ENCODE measurements at places on chromosomes 11 and 22. TPM values are rescaled to one million over a fixed set of nuclear protein-coding genes. Genes with fewer than 3 reads are reported as not detected.
A peak's percentile ranks its signal among the peaks of the same experiment; 100 is the strongest.

- DNase-seq = no peak
These were observed 66.2 kb upstream of the TCF20 start for GRCh38 chr22:42336527-42337227.

- DNase-seq = peak; percentile 30
These were observed 23.3 kb downstream of the PIWIL4 start for GRCh38 chr11:94590352-94591041.

DNA sequence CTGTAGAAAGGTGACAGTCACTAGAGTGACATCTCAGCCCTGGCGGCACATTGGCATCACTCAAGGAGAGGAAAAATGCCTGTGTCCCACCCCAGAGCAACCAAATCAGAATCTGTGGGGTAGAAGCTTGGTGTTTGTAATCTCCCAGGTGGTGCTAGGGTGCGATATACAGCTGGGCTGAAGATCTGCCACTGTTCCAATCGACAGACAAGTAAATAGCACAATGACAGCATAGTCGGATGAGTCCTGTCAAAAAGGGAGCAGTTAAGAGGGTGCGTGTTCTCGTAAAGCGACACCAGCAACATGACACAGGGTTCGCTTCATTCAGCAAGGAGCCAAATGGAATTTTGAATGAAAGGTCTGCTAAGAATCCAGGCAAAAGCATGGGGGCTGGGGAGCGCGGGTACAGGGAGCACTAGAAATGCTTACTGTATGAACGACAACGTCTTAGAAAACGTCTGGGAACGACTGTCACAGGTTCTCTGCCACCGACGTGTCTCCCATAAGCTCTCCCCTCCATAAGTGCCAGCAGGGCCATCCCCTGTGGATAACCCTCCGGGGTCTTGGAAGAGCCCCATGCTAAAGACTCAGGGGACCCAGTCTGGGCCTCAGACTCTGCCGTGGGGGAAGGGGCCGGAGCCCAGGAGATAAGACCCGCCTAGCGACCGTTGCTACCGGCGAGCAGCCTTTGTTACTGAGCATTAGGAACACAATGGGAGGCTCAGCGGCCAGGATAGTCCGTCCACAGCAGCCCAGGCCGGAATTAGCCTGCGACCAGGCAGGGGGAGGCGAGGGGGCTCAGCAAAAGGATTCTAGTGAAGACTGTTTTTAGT, 20.8 kb downstream of the ADA2 start:
- peak; percentile 74 for DNase-seq

GRCh38 chr11:47259232-47259977, 1.6 kb downstream of the NR1H3 start:
- DNase-seq = peak; percentile 40

DNA sequence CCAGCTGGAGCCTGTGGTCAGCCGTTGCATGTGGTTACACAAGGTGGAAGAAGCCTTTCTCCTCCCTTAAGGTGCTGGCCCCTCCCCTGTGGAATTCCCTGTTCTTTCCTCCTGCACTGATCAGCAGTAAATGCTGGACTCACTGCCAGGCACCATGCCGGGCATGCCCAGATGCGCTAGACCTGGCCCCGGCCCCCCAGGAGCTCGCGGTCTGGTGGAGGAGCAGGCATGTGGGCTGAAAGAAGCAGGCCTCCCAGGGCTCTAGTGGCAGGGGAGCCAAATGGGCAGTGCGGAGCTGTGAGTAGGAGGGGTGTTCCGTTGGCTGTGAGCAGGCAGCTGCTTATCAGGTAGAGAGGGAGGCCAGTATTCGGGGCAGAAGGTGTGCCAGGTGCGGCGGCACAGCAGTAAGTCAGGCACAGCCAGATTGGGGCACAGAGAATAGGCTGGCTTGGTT, 10.2 kb downstream of the DGKZ start:
- no peak for DNase-seq

The IFITM1 gene
- total RNA-seq = 53.3 TPM

- no peak for DNase-seq
These were observed 166.2 kb downstream of the LDLRAD3 start for GRCh38 chr11:36109850-36110606.

- DNase-seq = no peak
These were observed 43.6 kb upstream of the FIBIN start for GRCh38 chr11:26950260-26950719.

DNA sequence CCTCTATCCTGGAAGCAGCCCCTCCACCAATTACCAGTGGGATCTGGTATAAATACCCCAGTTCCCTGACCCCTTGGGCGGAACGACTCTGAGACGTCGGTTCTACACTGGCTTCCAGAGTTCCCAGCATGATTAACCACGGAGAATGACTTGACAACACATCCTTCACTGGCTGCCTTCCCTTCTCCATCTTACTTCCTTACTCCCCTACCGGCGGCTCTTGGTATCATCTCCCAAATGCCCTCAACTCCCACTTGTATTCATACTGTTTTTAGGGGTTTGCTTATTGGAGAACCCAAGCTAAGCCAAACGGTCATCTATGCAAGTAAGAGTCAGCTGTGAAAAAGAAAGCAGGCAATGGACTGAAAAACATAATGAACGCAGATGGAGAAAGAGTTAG, 56.1 kb downstream of the APOL3 start:
- DNase-seq = no peak

GRCh38 chr11:3893311-3893710, 37.8 kb downstream of the STIM1 start:
- DNase-seq = no peak

The IFITM10 gene
- total RNA-seq = 0.40 TPM

DNA sequence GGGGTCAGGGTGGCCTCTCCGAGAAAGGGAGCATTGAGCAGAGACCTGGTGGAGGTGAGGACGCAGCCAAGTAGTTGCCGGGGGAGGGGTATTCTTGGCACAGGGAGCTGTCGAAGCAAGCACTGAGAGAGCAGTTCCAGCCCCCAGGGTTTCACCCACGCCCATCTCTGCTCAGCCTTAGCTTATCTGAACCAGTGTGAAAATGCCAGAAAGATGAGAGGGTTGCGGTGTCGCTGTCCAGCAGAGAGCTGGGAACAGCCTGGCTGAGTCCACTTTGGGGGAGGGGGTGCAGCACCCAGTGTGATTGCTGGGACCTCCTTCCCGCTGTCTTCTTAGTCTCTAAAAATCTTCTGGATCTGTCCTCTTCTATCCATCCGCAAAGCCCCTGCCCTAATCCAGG, 123.3 kb upstream of the TBCEL start:
- peak; percentile 63 for DNase-seq

GRCh38 chr11:113161711-113162591, 152.4 kb upstream of the TTC12 start:
- DNase-seq = peak; percentile 82

The HSPB2 gene
- 4.8 TPM for total RNA-seq

GRCh38 chr11:132072858-132073211, 702.4 kb downstream of the NTM start:
- DNase-seq = no peak

DNA sequence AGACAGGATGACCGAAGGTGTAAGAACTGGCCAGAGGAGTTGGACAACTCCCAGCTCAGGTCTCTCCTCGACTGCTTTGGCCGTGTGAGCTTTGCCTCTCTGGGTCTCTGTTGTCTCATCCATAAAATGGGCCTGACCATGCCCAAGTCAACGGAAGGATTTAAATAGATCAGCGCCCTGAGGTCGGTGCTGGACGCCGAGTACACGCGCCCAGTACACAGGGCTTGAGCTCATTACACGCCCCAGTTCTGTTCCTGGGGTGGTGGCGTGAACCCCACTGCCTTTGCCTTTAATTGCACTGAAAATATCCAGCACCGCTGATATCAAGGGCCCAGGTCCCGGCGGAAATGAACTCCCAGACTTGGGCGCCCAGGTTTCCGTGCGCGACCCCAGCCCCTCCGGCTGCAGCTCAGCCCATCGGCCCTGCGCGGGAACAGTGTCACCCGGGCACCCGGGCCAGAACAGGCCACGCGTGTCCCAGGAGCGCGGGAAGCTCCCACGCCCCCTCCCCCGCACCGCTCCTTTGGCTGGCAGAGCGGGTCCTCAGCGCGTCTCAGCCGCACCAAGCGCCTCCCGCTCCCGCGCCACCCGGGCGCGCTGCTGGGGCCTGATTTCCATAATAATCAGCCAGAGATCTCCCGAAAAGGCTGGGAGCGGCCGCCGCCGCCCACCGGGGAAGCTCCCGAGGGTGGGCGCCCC, 42.2 kb downstream of the CYTH4 start:
- no peak for DNase-seq

GRCh38 chr11:86068138-86068871, 579 bp downstream of the PICALM start:
- DNase-seq = peak; percentile 62

GRCh38 chr11:87942786-87943185, 232.5 kb downstream of the RAB38 start:
- peak; percentile 65 for DNase-seq

The FAM181B gene
- total RNA-seq = 0.21 TPM

DNA sequence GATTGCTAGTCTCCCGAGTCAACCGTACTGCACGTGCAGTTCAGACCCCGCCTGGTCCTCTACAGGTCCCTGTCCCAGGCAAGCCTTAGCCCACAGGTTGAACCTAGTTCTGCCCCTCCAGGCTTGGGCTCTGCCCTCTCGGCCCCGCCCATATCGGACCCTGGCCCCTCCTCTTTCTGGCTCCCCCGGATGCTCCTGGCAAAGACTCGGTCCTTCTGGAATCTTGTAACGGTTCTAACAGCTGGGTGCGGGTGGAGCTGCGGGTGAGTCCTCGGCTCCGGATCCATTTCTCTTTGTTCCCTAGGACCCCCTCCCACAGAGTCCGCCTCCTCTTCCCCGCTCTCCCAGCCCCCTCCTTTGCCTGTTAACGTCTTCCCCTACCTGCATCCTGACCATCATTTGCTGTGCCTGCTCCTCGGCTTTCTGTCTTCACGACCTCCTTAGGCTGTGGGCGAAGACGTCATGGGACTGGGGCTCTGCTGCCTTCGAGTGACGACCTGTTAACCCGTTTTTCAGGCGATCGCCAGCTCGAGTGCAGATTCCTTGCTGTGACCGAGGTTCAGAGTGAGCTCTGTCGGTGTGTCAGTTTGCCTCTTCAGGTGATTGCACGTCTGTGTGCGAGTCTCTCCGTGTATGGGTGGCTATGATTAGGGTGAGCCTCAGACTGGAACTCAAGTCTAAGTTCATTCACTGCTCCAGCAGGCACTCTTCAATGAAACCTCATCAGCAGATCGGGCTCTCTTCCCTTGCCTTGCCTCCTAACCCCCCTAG, at the start of gene DNHD1:
TSS of gene DNHD1 (plus strand) at position 212 of the 771 bp plus-strand sequence. CDS start 936 bp downstream, outside the sequence.
- peak; percentile 71 for DNase-seq

The FXYD2 gene
- 6.9 TPM for total RNA-seq

DNA sequence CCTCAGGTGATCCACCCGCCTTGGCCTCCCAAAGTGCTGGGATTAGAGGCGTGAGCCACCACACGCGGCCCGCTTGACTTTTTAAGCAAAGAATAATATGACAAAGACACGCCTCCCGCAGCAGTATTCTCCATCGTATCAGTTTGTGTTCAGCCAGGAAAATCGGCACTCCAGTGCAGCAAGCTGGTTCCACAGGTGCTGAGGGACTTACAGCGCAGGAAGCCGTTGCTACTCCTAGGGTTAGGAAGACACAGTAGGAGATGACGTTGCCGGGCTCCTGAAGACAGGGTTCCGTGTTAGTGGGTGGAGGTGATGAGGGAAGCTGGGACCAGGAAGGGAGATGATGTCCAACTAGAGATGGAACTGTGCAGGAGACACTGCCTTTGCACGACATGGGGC, 65.8 kb upstream of the CECR2 start:
- DNase-seq = no peak

The TNRC6B gene
- 70.4 TPM for total RNA-seq

DNA sequence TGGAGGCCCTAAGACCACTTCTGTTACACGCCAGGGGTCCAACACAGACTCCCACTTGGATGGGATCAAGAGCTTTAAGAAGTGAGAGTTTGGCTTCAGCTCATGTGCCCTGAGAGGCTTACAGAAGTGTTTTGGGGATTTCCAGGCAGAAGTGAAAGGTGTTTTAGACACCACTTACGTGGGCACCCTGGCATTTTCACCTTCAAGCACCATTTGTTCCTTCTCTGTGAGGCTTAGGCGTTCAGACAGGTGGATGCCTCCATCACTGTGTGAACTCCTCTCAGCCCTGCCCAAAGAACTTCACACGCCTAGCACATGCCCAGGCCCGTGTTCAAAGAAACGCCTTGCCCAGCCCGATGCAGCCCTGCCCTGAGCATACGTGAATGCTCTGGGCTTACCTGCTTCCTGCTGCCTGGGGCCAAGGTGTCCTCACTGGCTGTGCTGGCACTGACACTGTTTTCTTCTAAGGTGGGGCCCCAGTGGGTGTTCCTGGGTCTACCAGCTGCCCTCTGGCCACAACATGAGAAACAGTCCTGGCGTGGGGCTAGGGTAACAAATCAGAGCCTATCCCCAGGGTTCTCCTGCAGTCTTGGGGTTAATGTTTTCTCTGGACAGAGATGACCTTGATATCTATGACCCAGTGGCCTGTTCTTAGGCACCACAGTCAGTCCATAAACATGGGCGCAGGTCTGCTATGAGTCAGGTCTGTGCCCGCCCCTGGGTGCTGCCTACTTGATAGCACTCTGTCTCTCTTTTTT, 34.0 kb downstream of the AMPD3 start:
- no peak for DNase-seq

- DNase-seq = no peak
These were observed 22.0 kb downstream of the OVOL1 start for GRCh38 chr11:65808744-65809341.

The FBXO7 gene
- 84.3 TPM for total RNA-seq

DNA sequence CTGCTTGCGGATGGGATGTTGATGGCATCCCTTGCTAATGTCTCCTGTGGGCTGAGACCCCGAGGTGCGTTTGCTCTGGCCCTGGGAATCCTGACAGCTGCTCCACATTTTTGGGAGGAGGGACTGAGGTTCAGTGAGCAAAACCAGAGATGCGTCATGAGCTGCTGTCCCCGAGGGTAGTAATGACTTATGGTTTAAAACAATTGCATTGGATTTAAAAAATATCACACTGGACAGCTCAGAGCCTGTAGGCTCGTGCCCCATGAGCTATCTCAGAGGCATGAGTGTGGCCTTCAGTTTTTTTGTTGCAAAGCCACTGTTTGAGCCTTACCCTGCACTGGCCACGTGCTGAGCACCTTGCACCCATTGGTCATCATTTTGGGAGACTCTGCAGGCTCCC, 20.9 kb upstream of the PARVG start:
- DNase-seq = no peak

DNA sequence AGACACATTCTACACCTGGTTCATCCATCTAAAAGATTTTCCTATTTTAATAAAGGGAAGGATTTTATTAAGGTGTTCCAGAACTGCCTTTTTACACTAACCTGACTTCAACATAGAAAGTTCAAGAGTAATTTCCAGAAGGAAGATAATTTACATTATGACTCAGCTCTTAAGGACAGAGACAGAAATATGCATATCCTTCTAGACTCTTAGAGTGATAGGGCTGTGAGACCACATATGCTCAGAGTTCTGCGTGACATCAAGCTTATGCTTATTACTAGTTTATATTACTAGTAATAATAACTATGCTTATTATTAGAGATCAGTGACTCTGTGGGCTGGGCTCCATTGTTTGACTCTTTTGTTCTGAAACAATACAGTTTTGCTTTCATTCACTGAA, 4.6 kb downstream of the PDGFD start:
- no peak for DNase-seq

Data from lung (tissue), 17 donors.